ENCODE measurements at places on chromosomes 16 and 17.

DNA sequence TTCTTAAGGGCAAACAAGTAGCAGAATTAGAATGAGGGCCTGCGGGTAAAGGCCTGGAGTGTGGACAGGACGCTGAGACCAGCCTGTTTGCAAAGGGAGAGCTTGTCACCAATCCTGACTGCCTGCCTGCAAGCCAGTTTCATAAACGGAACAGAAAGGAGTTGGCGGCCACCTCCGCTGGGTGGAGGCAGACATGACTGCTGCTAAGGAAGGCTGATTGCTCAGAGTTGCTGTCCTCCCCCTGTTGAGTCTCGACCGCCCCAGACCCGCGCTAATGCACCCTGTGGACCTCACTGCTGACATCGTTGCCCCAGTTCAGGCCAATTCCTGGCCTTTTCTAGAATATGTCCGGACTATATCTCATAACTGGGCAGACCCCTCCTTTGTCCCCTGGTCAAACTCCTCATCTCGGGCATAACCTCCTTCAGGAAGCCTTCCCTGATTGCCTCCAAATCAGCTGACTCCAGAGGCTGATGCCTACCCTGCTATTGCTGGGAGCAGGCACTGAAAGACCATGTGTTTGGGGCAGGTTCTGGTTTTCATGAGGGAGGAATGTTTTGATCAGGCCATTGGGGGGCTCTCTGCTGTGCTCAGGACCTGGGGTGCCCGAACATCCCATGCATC is 153.0 kb upstream of the CIBAR2 start:
- no peak for DNase-seq

DNA sequence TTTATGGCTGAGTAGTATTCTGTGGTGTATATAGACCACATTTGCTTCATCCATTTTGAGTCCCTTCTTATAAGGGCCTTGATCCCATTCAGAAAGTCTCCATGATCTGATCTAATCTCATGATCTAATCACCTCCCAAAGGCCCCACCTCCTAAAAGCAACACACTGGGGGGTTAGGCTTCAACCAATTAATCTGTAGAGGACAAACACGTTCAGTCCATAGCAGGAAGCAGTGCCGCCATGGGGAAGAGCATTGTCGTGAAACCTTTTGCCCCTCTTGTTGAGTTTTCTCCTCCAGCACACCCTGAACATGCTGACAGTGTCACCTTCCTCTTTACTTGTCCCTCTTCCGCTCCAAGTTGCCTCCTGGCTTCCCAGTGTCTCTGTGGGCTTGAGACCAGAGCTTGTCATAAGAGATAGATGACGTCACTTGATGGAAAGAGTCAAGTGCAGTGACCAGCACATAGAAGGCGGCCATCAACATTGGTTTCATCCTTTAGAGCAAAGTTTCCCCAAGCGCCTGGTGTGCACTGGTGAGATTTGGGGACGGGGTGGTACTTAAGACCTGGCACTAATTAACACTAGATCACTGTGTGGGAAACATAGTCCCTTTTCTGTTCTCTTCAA is 74.1 kb downstream of the PRKCB start:
- DNase-seq = no peak

DNA sequence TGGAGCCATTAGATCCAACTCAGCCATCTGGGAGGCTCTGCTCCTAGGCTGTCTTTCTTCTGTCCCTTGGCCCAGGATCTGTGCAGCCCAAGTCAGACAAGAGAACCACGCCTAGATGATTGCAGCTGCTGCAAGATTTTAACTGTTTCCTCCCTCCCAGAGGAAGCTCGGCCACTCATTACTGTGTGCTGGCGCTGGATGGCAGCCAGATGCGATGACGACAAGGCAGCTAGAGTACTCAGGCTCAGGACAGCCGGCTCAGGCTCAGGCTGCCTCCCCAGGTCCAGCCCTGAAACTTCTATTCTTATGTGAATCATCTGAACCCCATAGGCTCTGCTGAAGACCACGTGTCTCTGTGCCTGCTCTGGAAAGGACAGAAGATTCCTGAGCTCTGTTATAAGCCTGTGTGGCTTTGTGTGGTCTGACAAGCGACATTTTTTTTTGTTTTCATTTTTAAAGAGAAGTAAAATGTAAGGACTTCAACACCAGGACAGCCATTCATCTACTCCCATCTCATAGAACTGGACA is 32.1 kb upstream of the FBXW10B start:
- DNase-seq = peak; percentile 78

GRCh38 chr16:66247516-66248481 is 118.7 kb upstream of the CDH5 start:
- DNase-seq = no peak

- no peak for DNase-seq
Measured at GRCh38 chr17:4833941-4834680, 971 bp downstream of the MINK1 start.

DNA sequence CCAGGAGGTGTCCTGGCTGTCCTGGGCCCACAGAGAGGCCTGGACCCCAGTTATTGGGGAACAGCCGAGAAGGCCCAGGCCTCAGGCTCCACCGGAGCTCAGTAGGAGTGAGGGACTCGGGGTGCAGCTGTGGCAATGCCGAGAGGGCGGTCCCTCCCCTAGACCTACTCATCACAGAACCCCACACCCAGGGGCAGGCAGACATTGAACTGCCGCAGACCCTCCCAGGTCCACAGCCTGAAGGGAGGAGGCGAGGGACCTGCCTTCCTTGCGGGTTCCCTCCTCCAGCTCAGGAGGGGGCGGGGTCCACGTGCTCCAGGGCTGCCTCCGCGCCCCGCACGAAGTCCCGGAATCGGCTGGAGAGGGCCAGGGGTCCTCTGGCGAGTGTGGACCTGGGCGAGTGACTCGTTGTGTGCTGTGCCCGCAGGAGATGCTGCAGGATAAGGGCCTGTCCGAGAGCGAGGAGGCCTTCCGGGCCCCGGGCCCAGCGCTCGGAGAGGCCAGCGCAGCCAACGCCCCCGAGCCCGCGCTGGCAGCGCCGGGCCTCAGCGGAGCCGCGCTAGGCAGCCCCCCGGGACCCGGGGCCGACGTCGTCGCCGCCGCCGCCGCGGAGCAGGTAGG is 3.9 kb downstream of the TBX4 start:
- DNase-seq = no peak

Data from right renal pelvis (tissue), 4 donors.